ENCODE measurements at places on chromosomes 7 and 10.

DNA sequence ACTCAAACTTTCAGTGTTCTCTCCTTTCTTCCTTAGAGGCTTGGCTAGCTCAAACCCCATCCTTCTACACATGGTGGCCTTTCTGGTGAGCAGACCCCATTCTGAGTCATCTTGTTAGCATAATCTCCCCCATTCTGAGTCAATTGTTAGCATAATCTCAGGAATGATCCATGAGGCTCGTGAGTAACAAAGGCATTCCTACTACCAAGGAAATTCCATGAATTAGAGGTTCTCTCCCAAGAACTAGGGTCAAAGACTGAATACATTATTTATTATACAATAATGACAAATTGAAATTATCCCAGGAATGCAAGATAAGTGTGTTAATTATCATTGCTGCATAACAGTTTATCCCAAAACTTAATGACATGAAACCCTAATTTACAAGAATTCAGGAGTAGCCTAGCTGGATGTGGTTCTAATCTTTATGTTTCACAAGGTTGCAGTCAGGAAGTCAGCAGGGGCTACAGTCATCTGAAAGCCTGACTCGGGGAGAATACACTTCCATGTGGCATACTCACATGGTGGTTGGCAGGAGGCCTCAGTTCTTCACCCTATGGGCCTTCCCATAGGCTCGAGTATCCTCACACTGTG, 100.2 kb downstream of the MMRN2 start:
- DNase-seq = no peak

DNA sequence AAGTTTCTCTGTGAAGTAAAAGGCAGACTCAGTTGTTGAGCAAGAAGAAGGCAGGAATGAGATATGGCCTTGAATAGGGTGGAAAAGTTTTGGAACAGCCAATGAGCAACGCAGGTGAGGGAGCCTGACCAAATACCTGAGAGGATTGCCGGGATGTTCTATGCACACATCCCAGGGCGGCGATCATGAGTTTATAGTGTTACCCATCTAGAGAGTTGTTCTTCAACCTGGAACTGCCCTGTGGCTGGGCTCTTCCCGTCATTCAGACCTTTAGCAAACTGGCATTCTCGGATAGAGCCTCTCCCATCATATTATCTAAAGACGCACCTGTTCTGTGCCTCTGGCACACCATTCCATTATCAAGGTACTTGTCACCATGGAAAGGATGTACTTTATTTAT, 103.0 kb upstream of the KIF5B start:
- no peak for DNase-seq

DNA sequence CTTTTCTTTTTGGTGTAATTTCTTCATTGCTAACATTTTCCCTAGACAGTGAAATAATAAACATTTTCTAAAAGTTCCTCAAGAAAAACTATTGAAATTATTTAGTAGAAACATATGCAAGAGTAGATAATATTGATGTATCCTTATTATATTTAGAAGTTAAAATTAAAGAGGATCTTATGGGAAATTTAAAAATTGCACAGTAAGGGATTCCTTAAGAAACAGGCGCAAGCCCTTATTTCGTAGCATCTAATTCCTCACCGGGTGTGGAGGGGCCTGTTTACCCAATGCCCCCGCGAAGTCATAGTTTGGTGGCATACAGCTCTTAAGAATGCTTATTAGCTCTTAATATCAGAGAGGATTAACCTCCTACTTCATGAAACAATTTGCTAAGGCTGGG, 467.1 kb downstream of the DNAJB6 start:
- DNase-seq = no peak

DNA sequence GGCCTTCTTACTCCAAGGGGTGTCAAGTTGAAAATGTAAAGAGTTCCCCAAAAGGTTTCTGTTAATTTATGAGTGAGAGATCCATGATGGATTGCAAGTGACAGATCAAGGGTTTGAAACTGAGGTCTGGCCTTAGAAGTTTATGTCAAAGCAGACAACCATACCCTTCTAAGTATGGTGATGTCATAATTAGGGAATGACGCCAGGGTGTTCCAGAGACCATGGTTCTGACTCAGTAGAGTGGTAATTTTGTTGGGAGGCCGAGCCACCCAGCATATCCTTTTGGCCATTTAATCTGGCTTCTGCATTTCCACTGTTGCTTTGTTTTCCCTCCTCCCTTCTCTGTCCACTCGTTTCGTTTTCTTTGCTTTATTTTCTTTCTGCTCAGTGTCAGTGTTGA, 2.7 kb downstream of the TRUB1 start:
- DNase-seq = no peak

GRCh38 chr7:47962262-47962661, 14.0 kb upstream of the PKD1L1 start:
- no peak for DNase-seq

GRCh38 chr10:90905925-90906324, 15.0 kb downstream of the ANKRD1 start:
- DNase-seq = no peak

- DNase-seq = peak; percentile 50
Observed at GRCh38 chr7:30479202-30480120, 877 bp upstream of the NOD1 start.

GRCh38 chr10:121792198-121792597, 135.6 kb downstream of the ATE1 start:
- DNase-seq = no peak

DNA sequence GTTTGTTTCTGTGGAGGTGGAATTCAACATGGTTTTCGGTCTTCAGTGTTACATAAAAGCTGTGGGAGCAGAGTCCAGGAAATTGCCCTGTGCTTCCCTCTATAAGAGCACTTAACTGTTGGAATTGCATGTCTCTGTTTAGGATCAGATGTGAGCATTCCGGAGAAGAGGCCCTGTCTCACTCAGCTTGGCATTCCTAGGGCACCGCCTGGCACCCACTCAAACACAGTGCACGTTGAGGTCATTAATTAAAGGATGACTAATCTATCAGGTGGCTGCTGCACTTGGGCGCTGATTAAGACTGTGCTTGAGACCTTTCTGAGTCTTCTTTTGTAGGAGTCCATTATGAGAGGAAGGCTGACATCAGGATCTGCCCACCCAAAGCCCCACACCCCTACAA, 82.8 kb upstream of the VIPR2 start:
- DNase-seq = no peak

DNA sequence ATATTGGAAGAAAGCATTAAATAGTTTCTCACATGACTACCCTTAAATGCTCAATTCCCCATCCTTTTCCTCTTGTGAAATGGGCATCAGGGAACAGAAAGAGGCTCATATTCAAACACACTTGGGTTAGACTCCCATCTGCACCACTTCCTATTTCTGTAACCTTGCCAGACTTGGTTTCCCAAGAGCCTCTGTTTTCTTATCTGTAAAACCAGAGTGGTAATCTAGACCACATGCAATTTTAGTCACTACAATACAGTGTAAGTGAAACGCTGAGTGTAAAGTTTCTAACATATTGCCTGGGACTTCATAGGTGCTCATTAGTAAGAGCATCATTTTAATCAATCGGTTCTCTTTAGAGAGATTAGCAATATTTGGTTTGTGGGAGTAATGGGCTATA, 136.3 kb downstream of the SORCS1 start:
- DNase-seq = no peak
